ENCODE measurements at places on chromosomes 7 and 10.

DNA sequence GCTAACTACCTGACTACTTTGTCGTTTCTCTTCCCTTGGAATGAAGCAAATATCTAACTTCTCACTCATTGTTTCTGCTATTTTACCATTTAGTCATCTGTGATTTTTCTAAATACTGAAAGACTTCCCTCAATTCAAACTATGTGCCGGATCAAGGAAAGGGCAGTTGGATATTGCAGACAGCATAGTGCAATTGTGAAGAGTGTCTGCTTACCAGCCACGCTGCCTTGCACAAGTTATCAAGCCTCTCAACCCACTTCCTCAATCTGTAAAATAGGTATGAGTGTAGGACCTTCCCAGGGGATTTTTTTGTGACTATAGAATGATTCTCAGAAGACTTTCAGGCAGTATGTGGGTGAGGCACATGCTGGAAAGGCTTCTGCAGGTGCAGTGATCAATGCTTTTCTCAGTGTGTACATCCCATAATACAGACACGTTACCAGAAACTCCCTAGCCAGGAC, 54.3 kb downstream of the EGFR start:
- no peak for DNase-seq

- DNase-seq, result no peak
Observed at GRCh38 chr10:100106865-100107264, 25.2 kb upstream of the CPN1 start.

- peak; percentile 70 for DNase-seq
Observed at GRCh38 chr7:134448356-134449229, 10.3 kb downstream of the AKR1B1 start.

GRCh38 chr7:51977913-51978312, 661.3 kb upstream of the COBL start:
- no peak for DNase-seq

GRCh38 chr10:50417486-50417885, 166.2 kb upstream of the ASAH2 start:
- DNase-seq, result peak; percentile 69

- peak; percentile 38 for DNase-seq
Observed at GRCh38 chr7:132709971-132710567, 133.8 kb upstream of the PLXNA4 start.

DNA sequence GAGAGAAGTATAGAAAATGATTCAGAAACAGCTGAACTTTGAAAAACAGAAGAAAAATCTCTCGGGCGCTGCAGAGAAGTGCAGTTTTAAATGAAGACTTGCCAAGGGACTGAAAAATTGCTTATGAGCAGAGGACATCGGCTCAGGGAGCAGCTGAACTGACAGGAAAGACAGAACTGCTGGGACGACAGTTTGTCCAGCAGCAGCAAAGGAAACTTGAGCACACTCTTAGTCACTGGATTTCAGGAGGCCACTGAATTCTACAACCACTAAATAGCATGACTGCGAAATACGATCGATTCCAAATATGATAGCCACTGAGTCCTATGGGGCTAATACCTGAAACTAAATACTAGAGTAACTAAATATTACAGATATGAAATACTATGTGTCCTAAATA, 43.0 kb downstream of the LEP start:
- no peak for DNase-seq

DNA sequence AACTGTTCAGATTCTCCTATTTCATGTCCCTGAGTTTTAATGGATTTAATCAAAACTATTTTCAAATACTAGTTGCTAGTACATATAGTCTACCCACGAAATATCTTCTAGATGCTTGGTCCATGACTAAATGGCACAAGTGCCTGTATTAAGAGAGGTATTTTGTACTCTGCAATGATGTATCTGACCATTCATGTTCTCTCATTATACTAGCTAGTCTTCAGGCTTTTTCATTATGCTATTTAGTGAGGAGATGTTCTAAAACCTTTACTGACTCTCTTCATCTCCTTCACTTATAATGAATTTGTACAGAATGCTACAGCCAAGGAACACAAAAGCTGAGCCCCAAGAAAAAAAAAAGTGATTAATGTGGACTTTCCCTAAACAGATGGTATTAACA, 222.5 kb downstream of the AHR start:
- no peak for DNase-seq

DNA sequence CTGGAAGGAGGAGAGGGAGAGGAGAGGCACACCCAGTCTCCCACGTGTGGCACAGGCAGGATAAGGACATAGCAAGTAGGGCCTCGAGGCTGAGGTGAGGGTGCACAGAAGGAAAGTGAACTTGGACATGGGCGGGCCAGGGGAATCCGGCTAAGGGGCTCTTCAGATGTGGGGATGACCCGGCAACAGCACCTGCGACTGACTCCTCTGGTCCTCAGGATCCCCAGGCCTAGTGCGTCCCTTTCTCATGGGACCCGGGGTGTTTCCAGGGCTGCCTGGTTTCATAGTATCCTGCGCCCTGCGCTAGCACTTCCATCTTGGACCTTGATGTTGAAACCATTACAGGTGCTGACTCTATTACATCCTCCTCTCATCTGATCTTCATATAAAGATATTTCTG, 96.1 kb upstream of the LYZL2 start:
- no peak for DNase-seq

DNA sequence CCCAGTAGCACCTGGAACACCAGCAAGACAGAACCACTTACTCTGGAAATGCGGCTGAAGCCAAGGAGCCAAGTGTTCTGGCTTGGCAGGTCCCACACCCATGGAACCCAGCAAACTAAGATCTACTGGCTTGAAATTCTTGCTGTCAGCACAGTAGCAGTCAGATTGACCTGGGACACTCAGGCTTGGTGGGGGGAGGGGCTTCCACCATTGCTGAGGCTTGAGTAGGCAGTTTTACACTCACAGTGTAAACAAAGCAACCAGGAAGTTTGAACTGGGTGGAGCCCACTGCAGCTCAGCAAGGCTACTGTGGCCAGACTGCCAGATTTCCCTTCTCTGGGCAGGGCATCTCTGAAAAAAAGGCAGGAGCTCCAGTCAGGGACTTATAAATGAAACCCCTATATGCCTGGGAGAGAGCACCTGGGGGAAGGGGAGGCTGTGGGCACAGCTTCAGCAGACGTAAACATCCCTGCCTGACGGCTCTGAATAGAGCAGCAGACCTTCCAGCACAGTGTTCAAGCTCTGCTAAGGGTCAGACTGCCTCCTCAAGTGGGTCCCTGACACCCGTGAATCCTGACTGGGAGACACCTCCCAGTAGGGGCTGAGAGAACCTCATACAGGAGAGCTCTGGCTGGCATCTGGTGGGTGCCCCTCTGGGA, 121.2 kb downstream of the MTERF1 start:
- no peak for DNase-seq

DNA sequence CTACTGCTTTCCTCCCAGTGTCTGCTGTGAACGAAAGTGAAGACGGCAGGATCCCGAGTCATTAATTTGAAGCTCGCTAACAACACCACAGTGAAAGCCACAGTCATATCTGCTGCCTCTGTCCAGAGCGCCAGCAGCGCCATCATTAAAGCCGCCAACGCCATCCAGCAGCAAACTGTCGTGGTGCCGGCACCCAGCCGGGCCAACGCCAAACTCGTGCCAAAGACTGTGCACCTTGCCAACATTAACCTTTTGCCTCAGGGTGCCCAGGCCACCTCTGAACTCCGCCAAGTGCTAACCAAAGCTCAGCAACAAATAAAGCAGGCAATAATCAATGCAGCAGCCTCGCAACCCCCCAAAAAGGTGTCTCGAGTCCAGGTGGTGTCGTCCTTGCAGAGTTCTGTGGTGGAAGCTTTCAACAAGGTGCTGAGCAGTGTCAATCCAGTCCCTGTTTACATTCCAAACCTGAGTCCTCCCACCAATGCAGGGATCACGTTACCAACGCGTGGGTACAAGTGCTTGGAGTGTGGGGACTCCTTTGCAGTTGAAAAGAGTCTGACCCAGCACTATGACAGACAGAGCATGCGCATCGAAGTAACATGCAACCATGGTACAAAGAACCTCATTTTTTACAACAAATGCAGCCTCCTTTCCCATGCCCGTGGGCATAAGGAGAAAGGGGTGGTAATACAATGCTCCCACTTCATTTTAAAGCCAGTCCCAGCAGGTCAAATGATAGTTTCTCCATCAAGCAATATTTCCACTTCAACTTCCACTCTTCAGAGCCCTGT, 94.8 kb upstream of the KCNMA1 start:
- DNase-seq, result no peak

GRCh38 chr7:99072126-99072525, 71.8 kb downstream of the SMURF1 start:
- DNase-seq, result no peak

DNA sequence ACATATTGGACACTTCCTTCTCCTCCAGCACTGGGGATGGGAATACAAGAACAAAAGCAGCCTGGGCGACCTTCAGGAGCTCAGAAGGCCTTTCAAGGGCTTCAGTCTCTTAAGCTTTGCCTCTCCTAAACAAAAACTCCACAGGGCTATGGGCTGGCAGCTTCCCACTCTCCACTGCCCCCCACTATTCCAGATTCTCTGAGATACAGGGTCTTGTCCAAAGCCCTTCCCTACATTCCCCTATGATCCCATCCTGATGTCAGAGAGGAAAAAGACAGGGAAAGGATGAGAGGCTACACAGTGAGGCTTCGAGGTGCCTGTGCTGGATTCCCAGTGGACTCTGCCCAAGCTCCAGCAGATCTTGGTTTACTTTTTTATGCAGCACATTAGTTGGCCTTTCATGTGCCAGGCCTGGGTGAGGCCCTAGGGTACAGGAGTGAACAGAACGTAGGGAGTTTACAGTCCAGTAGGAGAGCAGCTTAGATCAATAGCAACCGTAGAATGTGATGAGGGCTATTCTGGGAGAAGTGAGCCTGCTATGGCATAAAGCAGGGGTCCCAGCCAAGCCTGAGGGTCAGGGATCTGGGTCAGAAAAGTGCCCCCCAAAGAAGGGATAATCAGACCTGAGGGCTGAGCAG, 33.3 kb downstream of the LEP start:
- DNase-seq, result no peak

- DNase-seq, result peak; percentile 71
Observed at GRCh38 chr10:89090756-89091445, 100.3 kb downstream of the FAS start.

DNA sequence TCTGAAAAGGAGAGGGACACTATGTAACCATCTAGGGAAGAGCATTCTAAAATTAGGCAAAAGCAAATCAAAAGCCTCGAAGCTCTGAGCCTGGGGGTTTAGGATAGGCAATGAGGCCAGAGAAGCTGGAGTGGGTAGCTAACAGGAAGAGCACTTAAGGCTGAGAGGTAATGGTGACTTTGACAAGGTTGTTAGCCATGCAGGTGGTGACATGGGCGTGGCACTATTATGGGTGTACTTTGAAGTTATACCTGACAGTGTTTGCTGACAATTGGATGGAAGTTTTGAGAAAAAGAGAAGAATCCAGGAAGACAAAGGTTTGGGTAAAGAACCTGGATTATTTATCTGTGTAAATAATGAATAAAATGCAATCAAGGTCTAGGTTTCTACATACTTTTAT, 383.0 kb upstream of the SEMA3C start:
- no peak for DNase-seq

DNA sequence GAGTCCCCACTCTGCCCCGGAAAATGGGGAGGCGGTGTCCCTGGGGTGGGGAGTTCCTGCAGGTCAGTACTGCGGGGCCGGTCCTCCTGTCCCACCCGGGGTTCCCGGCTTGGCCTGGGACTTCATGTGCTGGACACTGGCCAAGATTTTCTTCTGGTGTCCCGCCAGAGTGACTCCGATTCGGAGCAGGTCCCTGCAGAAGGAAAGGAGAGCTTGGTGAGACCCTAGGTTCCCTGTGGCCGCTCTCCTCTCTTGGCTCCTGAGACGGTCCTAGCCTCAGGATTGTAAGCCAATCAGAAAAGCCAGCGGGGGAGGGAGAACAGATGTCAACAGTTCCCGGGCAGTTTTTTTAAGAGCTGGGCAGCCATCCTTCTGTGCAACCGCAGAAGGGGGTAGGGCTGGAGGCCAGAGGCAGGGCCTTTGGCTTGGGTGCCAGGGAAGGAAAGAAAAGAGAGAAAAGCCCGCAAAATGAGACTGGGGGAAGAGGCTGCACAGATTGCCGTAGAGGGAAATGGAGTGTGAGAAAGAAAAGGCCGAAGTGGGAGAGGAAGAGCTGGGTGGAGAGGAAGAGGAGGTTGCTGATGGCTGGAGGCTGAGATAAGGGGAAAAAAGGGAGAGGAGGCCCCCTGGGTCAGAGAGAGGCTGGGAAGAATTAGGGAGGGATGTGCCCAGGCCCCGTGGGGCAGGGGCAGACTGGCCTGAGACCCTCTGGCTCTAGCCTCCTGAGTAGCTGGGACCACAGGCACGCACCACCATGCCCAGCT, 23.7 kb downstream of the EPHB4 start:
- peak; percentile 95 for DNase-seq

DNA sequence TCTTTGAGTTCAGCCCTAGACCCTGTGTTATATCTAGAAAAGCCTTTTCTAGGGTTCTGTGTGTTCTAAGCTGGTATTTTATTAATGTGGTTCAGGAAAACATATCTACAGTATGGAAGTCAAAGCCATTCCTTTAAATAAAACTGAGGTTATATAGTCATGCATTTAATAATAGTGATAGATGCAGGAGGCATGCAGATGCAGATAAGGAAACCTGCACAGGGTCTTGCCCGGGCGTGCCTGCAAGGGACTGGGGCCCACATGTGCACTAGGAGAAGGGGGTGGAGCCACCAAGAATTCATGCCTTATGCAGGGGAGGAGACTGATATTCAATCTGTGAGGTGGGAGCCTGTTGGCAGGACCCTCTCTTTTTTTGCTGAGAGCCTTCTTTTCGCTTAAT, 171.5 kb downstream of the PRPF18 start:
- DNase-seq, result peak; percentile 58

DNA sequence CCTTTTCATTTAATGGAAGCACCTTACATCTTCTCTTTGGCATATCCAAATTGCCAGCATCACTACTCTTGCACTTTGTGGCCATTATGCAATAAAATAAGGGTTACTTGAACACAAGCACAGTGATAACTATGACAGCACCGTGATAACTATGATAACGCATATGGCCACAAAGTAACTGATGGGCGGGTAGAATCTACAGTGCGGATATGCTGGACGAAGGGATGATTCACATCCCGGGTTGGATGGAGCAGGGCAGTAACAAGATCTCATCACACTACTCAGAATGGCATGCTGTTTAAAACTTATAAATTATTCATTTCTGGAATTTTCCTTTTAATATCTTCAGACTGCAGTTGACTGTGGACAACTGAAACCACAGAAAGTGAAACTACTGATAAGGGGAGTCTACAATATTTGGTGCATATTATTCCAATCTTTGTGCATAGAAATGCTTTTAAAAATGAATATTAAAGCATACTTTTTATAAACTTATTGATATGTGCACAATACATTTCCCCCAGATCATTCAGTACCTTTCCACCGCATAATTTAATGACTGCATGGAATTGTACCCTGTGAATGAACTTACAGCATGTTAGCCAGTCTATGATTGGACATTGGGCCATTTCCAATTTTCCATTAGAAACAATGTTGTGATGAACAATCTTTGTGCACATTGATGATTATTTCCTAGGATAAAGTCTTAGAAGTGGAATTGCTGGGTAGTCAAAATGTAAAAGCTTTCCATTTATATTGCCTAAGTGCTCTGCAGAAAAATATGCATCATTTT, 136.4 kb downstream of the WNT2 start:
- DNase-seq, result peak; percentile 74
